Stimulated activated naive B cell treated with anti-CD40 and anti-IgM and Interleukin-4, amounts not matched to agents 10 μg/mL and 1 μg/mL and 100 μg/mL, for 72 hours (primary cell): ENCODE measurements at places on chromosomes 16 and 17.

- DNase-seq, result no peak
These were observed 2.5 kb upstream of the ARHGAP23 start for GRCh38 chr17:38425744-38426143.

DNA sequence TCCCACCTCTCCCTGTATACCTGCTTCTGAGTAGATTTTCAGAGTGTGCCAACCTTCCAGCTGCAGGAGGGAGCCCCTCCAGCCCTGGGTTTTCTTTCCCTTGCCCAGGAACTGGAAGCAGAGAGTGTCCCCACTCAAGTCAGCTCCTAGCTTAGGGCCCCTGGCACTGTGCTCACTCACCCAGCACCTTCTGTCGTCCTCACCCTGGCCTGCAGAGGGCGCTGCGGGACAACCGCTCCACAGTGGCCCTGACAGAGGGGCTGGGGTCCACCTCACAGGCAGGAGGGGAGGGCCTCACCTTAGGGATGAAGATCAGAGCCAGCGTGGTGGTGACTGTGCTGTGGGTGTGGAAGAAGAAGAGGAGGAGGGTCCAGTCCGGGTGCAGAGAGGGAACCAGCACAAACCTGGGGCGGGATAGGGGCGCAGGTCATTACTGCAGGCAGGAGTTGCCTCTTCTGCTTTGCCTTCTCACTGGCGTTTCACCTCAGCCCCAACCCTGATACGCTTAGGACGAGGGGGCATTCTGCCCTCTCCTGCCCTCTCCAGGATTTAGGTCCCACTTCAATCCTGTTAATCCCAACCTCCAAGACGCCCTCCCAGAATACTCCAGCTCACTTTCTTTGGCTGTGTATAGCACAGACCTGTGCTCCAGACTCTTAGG, 10.0 kb downstream of the GPR179 start:
- DNase-seq, result no peak

GRCh38 chr16:2779978-2780898, 3.2 kb upstream of the ELOB start:
- no peak for DNase-seq

GRCh38 chr17:66423056-66423955, 120.9 kb downstream of the PRKCA start:
- no peak for DNase-seq

GRCh38 chr17:19311016-19311415, 51.5 kb downstream of the B9D1 start:
- DNase-seq, result no peak

GRCh38 chr17:64065161-64065560, 44.7 kb upstream of the ICAM2 start:
- no peak for DNase-seq

DNA sequence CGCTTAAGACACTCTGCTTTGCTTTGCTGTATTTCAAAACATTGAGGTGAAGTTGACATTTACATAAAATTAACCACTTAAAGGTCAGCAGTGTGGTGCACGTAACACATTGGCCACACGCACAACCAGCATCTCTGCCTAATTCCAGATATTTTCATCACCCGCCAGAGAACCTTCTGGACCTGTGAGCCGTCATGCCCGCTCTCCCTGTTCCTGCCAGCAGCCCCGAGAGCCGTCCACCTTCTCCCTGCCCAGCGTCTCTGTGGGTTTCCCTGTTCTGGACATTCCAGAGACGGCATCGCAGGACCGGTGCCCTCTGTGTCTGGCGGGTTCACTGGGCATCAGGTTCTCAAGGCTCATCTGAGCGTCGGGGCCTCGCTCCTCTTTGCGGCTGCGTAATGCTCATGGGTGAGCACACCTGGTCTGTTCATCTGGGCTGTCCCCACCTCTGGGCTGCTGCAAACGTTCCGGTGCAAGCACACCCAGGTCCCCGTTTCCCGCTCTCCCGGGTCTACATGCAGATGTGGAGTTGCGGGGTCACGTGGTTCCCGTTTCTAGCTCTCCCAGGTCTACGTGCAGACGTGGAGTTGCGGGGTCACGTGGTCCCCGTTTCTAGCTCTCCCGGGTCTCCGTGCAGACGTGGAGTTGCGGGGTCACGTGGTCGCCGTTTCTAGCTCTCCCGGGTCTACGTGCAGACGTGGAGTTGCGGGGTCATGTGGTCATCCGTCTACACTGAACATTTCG, 48.1 kb upstream of the GNG13 start:
- no peak for DNase-seq

DNA sequence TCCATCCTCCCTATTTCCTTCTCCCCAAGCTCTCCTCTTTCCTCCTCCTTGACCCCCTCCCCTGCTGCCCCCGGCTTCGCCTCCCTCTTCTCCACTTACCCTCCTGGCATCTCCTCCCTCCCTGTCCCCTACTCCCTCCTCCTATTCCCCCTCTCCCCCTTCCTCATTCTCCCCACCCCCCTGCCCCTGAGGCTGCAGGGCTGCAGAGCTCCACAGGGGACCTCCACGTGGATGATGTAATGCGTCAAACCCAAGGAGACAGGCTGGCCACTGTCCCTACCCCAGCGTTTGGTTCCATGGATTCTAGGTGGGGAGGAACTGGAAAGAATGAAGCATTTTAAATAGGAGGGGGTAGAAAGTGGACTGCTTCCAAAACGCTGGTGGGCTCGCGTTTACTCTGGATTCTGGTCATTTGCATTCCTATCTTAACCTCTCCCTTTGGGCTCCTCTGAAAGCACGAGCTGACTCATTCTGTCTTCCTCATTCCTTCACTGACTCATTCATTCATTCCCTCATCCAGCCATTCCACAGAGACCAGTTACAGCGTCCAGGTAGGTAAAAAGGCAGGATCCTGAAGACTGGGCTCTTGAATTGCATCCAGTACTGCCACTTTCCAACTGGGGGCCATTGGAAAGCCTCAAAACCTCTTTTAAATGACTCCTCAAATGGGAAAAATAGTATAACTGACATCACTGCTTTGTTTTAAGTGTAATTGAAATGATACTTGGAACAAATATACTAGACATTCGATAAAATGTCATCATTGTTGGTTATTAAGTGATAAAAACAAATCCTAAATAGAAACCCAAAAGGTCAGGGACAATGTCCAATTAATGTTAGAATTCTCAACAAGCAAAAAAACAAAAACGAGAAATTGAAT, 943 bp upstream of the COTL1 start:
- DNase-seq, result no peak

DNA sequence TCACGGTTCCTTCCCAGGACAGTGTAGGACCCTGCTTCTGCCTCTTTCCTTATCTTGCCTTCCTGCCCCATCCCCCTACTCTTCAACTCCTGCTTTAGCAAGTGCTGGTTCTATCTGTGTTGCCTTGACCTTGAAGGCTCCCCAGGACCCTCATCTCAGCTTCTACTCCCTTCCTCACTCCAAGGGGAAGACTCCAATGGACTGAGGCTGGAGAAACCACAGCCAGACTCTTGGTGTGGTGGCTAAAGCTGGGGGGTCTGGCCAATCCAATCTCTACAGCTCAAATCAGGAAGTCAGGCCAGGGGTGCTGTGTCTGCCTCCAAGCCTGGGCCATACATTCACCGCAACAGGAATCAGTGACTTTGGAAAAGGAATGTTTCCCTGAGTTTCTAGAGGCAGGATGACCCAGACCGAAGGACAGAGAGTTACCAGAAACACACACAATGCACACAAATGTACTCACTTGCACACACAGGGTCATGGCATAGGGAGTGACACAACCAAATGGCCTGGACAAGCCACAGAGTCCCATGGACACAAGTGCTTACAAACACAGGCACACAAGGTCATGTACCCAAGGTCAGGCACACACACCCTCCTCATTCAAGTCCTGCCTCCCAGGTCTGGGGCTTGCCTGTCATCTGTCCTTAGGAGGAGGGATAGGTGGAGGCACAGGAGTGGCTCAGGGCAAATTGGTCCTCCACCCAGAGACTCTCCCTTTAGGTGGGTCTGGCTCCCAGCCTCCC, 1.7 kb upstream of the HSD11B2 start:
- DNase-seq, result no peak

- DNase-seq, result no peak
These were observed 140.1 kb downstream of the CYLD start for GRCh38 chr16:50881956-50882355.

- DNase-seq, result no peak
These were observed 428.8 kb downstream of the WWOX start for GRCh38 chr16:78528265-78528664.
